CD4-positive, alpha-beta T cell treated with Interleukin-2 at 100 ng/mL for 4 hours (primary cell): ENCODE measurements at places on chromosomes 7 and 10.

DNA sequence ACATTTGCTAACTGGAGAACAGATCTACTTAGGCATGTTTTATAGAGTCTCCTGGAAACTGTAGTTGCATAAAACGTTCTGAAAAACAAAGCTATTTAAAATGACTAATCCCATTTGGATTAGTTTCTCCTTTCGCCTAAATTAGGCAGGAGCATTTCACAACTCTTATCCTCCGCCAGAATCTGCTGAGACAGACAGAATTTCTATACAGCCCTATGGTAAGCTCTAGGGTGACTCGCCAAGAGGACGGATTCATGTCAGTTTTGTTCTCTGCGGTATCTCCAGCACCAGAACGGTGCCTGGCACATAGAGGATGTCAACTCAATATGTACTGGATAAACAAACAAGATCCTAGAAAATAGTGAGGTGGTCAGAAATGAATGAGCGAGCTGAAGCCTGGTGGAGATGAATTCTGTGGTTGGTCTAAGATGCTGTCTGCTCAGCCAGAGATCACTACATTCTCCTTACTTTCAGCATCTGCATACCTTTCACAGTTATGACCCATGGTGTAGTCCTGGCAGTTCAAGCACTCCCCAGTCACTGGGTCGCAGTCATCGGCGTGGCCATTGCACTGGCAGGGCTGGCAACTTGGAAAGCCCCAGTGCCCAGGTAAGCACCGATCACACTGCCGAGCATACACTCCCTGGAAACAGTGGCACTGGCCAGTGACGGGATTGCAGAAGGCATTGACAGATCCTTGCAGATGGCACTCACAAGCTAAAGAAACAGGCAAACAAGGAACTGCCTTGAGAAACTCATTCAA lies 44.0 kb downstream of the LAMB1 start:
- no peak for DNase-seq

GRCh38 chr7:42046483-42046882 lies 190.5 kb downstream of the GLI3 start:
- DNase-seq = no peak

DNA sequence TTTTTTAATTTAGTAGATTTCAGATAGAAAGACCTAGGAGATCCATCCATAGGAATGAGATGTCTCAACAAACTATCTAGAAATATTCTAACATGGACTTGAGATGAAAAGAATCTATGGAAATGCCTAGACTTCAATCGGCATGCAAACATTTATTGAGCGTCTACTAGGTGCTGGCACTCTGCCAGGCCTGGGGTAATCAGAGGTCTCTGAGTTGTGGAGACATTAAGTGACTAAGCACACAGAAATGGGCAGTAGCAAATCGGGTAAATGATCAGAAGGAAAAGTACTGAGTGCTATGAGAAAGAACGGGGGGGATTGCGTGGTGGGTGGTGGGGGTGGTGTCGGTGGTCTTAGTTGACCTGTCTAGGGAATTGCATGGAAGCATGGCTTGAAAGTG lies 466.6 kb downstream of the GALNT17 start:
- no peak for DNase-seq

- no peak for DNase-seq
These were observed 61.7 kb upstream of the CCNY start for GRCh38 chr10:35274498-35275060.

DNA sequence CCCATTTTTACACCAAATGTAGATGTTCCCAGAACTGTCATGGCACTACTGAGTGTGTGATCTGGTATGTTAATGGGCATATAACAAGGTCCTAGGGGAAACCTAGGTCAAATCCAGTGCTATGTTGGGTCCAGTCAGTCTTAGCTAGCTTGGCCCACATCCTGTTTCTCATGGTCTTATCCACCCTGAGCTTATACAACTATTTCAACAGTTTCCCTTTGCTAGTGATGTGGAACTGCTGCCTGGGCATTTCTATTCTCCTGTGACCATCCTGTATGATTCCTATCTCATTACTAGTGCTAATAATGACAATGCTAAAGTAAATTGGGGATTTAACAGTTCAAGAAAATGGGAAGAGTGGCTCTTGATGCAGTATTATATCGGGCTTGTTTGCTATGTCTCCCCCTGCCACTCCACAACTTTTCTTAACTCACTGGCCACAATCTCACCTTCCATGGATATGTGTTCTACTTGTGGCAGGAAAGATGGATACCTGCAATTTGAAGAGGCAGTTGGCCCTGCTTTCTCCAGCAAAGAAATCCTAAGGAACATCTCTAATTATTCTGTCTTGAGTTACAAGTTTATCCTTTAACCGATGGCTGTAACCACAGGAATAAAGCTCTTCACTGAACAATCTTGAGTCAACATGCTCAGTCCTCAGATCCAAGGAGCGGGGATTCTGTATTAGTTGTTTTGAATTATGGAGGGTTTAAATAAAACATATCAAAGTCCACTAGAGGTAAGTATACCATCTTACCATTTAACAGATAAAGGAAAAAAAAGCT lies 707.8 kb downstream of the XPNPEP1 start:
- DNase-seq = no peak

GRCh38 chr10:124381011-124381611 lies 37.6 kb downstream of the OAT start:
- DNase-seq = no peak

- DNase-seq = no peak
These were observed 19.2 kb downstream of the ABCB4 start for GRCh38 chr7:87456247-87456646.

DNA sequence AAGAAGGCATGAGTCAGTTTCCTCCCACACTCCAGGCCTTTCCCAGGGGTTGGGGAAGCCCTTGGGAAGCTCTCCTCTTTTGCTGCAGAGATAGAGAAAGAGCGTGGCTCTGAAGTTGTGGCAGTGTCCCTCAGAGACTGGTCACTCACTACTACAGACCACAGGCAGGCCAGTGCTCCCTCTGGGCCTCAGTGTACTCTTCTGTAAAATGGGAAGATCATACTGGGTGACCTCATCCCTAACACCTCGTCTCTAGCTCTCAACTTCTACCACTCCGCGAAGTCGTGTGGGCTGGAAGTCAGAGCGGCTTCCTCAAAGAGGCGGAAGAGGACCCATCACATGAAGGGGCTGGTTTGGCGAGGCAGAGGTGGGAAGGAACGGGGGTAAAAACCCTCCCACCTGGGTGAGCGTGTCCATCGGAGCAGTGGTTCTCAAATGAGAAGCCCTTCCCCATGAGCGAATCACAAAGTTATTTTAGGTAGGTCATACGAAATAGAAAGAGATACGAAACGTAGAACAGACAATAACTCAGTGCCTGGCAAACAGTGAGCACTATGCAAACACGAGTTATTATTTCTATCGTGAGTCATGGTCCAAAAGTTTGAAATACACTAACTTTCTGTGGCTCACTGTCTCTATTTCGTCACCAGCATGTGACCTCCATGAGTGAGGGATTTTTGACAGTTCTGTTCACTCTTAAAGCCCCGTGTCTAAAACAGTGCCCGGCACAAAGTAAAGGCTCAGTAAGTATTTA lies 32.7 kb downstream of the PRKAG2 start:
- DNase-seq = no peak

GRCh38 chr7:24971333-24972165 lies 8.4 kb downstream of the OSBPL3 start:
- no peak for DNase-seq

- DNase-seq = no peak
These were observed 13.1 kb downstream of the FZD9 start for GRCh38 chr7:73446682-73447081.

GRCh38 chr7:101494602-101495329 lies 132.1 kb downstream of the COL26A1 start:
- no peak for DNase-seq

GRCh38 chr10:51368943-51369342 lies 294.7 kb downstream of the PRKG1 start:
- no peak for DNase-seq

GRCh38 chr7:145105561-145105960 lies 269.7 kb upstream of the TPK1 start:
- DNase-seq = no peak

- DNase-seq = no peak
These were observed 29.9 kb downstream of the KAZALD1 start for GRCh38 chr10:101091546-101092290.

- no peak for DNase-seq
These were observed 157.0 kb upstream of the MKLN1 start for GRCh38 chr7:131170440-131171271.

DNA sequence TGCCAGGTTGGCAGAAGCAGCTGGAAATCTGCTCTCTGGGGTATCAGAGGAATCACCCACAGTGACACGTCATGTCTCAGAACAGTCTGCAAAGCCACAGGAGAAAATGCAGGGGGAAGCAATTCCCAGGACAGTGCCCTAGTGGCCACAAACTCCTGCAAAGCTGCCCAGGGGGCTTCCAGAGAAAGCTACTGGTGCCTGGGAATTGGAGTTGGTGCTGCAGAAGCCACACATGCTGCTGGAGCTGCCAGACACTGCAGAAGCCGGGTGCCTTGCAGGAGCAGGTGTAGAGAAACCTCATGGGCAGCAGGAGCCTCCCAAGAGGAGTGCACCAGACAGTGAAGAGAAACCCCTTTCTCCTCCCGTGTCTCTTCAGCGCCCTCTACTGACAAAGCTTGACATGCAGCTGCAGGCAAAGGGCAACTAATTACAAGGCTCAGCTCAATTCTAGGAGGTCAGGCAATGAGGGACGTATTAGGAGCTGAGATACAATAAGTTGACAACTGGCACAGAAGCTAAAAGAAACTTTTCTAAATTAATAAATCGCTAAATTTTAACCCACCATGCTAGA lies 30.2 kb upstream of the NUB1 start:
- DNase-seq = no peak

DNA sequence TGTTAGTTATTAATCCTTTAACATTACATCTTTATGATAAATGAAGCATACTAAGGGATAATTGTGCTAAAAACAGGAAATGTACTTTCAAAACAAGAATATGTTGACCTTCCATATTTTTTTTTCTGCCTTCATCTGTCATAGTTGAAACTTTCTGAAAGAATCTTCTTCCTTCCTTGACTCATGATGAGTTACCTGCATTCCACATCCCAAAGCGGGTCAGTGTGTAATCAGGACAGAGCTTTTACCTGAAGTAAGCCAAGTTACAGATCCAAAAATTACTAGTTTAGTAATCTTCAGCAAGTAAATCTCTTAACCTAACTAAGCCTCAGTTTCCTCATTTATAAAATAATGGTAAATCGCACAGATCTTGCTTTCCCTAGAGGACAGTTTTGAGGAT lies 13.4 kb upstream of the ARL4A start:
- no peak for DNase-seq

GRCh38 chr10:100518761-100519241 lies 860 bp downstream of the SEC31B start:
- DNase-seq = peak; percentile 68

GRCh38 chr10:93758891-93759410 lies 1.2 kb downstream of the LGI1 start:
- DNase-seq = no peak

GRCh38 chr7:33556472-33556871 lies 348.9 kb upstream of the BMPER start:
- no peak for DNase-seq

DNA sequence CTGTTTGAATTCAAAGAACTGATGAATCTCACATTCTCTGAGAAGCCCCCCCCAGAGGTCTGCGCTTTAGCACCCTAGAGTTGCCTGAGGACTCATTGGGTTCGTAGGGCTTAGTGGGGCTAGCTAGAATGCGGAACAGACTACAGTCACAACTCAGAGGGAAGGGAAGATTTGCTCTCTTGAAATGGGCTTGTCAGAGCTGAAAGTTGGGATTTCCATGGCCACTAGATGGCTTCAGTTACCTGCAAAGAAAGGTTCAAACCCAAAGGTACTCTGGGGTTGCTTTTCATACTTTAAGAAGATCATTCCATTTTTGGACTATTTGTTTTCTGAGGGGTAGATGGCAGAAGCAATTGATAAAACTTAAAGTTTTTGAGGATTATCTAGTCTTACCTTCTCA lies 205.0 kb downstream of the BBS9 start:
- no peak for DNase-seq

DNA sequence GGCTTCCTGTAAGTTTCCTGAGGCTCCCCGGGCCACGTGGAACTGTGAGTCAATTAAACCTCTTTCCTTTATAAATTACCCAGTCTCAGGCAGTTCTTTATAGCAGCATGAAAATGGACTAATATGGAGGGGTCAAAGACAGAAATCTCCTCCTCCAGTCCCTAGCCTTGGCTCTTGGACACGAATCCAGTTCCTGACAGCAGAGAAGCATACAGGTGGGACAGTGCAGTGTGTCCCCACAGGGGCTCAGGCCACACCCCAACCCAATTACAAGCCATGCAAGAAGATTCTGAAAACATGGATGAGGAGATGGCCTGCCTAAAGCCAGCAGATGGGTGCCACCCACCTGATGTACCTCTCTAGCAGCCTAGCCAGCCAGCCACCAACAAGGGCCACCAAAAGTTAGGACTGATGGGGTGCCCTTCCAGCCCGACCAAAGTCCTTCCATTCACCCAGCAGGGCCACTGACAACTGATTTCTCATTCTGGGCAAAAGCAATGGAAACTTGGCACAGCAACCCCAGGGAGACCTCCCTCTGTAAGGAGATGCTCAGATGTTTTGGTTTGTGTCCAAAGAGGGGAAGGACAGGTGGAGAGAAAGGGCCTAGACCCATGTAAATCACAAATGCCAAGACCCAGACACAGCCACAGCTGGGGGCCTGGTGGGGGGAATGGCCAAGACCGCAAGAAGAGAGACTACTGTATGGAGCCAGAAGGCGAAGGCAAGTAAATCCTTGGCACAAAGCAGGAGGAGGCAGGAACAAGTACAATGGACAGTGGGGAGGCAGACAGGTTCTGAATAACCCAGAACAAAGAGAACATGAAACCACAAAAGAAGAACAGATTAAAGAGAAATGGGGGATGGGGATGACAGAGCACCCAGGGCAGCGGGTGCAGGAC lies 13.6 kb downstream of the GPRIN2 start:
- no peak for DNase-seq

- DNase-seq = no peak
These were observed 255.9 kb downstream of the USP6NL start for GRCh38 chr10:11355592-11355991.

DNA sequence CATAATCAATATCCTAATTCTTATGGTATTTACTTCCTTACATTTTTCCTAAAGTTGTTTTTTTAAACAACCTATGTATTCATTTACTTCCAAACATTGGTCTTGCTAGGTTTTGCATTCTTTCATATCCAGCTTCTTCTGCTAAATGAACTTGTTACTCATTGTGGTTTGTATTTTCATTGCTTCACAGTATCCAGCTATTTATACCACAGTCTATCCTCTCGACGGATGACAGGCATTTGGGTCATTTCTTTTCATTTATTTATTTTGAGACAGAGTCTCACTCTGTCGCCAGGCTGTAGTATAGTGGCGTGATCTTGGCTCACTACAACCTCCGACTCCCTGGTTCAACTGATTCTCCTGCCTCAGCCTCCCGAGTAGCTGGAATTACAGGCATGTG lies 66.8 kb downstream of the CCDC6 start:
- no peak for DNase-seq
